ENCODE measurements at places on chromosomes 4 and X.
A peak's percentile ranks its signal among the peaks of the same experiment; 100 is the strongest.

GRCh38 chr4:3747581-3747904 is 18.6 kb upstream of the ADRA2C start:
- peak; percentile 32 for DNase-seq

- DNase-seq: no peak
These were observed 75.8 kb upstream of the IL13RA2 start for GRCh38 chrX:115093191-115093590.

- peak; percentile 73 for DNase-seq
These were observed 448 bp downstream of the TLL1 start for GRCh38 chr4:165873298-165874071.

GRCh38 chr4:76790377-76790776 is 107.6 kb downstream of the SOWAHB start:
- no peak for DNase-seq

DNA sequence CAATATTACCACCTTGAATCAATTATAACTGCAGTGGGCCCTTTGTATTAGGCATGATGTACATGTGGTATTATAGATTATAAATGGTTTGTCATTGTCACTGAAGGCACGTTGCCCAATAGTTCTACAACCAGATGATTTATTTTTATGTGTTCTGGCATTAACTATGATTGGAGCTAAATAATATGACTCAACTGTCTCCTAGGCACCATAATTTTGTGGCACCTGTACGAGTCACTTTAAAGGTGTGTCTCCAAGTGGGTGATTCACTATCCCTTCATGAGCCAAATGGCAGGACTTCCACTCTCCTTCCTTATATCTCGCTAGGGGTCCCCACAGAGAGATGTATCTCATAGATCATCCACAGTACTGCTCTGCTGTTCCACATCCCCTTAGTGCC is 6.1 kb upstream of the SMPX start:
- DNase-seq: no peak

DNA sequence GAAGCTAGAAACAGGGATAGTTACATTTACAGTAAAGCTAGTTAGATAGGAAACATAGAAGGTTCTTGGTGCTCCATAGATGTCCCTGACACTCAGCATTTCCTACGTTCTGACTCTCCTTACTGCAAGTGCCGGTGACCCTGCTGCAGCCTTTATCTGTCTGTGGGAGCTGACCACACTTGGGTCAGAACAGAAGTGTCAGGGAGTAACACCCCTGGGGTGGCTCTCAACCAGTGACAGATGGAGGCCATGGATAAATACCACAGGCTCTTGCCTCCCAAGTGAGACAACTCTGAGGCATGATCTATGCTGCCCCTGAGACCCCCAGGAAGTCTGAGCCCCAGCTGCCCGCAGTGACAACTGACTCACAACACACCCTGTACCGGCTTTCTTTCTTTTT is 69.8 kb downstream of the ANXA3 start:
- DNase-seq: no peak

Data from GM03348 (cell line).